ENCODE measurements at places on chromosomes 2 and 18.

DNA sequence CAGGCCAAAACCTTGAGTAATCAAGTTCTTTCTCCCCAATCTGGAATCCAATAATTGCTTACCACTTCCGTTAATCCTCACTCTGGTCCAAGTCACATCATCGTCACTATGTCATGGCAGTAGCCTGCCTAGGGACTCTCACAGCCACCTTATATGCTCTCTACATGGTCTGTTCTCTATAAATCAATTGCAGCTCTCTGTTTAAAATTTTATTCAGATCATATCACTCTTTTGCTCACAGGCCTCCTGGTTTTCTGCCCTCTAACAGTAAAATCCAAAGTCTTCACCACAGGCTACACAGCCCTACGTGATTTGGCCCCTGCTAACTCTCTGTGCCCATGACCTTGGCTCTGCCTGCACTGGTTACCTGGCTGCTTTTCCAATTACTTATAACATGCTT is 188.7 kb downstream of the STK39 start:
- no peaks in the 10 kb centered on the region for H3K36me3 ChIP-seq
- H3K4me3 ChIP-seq = no peak overlapping the region
- H3K27me3 ChIP-seq = no peaks in the 10 kb centered on the region
- H3K27ac ChIP-seq = no peak overlapping the region
- H3K4me1 ChIP-seq = no peaks in the 10 kb centered on the region

DNA sequence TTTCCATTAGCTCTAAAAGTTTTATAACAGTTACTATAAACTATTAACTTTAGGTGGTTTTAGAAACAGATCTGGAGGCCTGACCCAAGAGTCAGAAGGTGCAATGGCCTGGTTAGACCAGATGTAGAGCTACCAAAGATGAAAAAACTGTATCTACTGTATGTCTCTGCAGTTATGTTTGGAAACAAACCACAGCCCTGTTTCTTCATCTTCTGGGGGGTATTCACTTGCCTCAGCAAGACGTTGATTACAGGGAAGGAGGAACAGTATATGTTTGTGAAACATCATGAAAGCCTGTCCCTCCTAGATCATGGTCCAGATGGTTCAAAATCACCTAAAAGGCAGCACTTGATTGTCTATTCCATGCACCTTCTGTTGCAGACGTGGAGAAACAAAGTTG is 220.2 kb downstream of the SUCLG1 start:
- no peaks in the 10 kb centered on the region for H3K27me3 ChIP-seq
- no peak overlapping the region for H3K4me3 ChIP-seq
- H3K27ac ChIP-seq = no peak overlapping the region
- DNase-seq = no peak
- H3K4me1 ChIP-seq = no peaks in the 10 kb centered on the region

DNA sequence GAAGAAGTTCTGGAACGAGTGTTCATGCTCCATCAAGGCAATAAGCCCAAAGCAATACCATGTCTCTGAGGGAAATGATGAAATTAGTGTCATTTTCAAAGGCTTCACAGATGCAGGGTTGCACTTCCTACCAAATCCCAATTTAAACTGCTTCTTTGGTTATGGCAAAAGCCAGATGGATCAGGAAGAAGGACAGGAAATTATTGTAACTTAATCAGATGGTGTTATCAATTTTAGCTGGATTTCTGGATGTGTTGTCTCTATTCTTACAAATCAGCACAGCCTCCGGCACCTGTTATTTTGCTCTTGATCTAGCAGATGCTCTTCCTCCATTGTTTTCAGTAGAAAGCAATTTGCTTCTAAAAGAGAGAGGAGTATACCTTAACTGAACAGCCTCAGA is 693.4 kb downstream of the SOCS6 start:
- no peaks in the 10 kb centered on the region for H3K27me3 ChIP-seq
- no peak for DNase-seq
- H3K4me1 ChIP-seq = no peaks in the 10 kb centered on the region

- no peaks in the 10 kb centered on the region for H3K27me3 ChIP-seq
- H3K4me3 ChIP-seq = no peak overlapping the region
- no peaks in the 10 kb centered on the region for H3K36me3 ChIP-seq
- DNase-seq = no peak
- H3K27ac ChIP-seq = no peak overlapping the region
Measured at GRCh38 chr18:75129717-75130477, 79.0 kb downstream of the PTGR3 start.

GRCh38 chr2:233211548-233211895 is 40.0 kb upstream of the ATG16L1 start:
- no peak for DNase-seq
- H3K27ac ChIP-seq = peak overlapping the region; percentile 8
- H3K27me3 ChIP-seq = no peaks in the 10 kb centered on the region
- H3K4me1 ChIP-seq = peaks cover 11% of the 10 kb centered on the region

DNA sequence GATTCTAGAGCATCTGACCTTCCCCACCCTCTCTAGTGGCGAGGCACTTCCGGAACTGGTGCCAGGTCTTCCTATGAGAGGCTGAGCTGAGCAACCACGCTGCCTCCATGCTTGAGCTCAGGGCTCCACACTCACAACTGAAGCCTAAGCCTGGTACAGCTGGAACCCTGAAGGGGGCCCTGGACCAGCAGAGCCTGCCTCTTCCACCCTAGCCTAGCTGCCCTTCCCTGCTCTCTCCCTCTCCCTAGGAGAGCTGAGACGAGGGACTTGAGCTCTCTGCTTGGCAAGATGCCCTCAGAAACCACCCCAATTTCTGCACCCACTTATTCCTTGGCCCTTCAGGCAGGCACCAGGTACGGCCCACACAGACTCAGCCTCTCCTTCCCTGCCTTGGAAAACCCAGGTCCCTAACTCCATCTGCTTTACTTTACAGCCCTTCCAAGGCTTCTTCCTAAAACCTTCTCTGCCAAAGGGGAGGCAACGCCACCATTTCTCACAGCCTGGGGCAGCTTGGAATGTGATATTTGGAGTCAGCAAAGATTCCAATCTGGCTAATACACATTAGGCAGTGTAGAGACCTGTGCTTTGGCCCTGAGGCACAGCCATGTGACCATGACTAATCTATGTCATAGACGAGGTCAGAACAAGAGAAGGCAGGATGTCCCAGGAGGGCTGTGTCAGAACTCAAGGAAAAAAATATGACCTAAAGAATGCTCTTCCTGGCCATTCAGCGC is 18.8 kb downstream of the COX7A2L start:
- no peaks in the 10 kb centered on the region for H3K36me3 ChIP-seq
- no peak overlapping the region for H3K4me3 ChIP-seq
- peak; percentile 49 for DNase-seq

GRCh38 chr2:11239147-11239546 is 83.9 kb downstream of the SLC66A3 start:
- H3K27ac ChIP-seq = no peak overlapping the region
- no peak for DNase-seq
- H3K36me3 ChIP-seq = no peaks in the 10 kb centered on the region
- H3K4me1 ChIP-seq = no peaks in the 10 kb centered on the region
- H3K27me3 ChIP-seq = no peaks in the 10 kb centered on the region

DNA sequence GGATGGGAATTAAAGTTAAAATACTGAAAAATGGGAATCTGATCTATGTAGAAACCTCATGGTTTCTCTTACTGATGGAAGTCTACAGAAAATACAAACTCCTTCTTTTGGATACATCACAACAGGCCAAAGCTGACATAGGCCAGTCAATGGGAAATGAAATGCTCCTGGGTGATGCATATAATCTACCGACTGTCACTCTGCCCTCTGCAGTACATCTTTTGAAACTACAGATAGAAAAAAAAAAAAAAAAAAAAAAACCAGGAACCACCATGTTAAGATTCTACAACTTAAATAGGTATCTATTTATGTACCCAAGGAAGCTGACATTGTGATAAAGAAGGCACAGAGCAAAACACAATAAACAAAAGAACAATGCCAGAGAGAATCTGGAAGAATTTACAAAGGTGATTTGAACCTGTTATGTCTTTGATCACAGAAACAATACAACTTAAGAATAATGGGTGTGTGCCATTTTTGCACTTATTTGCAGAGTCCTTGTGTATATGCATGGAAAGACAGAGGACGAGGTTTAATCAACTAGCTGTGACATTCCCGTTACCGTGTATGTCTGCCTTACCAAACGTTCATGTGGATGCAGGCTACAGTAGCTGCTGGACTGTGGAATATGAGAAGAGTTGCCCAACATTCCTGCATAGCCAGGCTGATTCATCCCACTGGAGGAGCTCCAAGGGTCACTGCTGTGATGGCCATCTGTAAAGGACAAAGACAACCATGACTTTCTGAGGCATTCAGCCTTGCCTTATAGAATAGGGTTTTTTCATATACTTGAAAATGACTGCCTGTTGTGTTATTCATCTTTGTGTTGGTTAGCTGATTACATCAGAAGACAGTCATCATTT is 312.7 kb downstream of the TCF4 start:
- no peaks in the 10 kb centered on the region for H3K36me3 ChIP-seq
- no peaks in the 10 kb centered on the region for H3K4me1 ChIP-seq
- no peak overlapping the region for H3K27ac ChIP-seq
- no peaks in the 10 kb centered on the region for H3K27me3 ChIP-seq
- no peak overlapping the region for H3K4me3 ChIP-seq
- DNase-seq = no peak

DNA sequence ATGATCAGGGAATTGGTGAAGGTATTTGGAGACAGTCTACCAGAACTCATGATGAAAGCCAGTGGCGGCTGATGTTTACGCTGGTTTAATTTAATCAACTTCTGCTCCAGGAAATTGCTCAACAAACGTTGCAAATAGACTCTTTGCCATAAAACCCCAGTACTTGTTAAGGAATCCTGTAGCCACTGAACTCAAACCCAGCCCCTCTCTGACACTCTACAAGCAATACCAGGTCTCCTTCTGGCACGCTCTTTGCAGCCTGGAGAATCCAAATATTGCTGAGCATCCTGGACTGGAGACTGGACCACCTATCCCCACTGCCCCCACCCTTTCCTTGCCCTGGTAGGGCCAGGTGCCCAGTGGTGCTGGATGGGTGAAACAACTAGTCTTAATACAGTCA is 308.2 kb downstream of the FBXO15 start:
- H3K4me1 ChIP-seq = no peaks in the 10 kb centered on the region
- no peak for DNase-seq
- H3K27me3 ChIP-seq = no peaks in the 10 kb centered on the region
- H3K4me3 ChIP-seq = no peak overlapping the region
- H3K36me3 ChIP-seq = no peaks in the 10 kb centered on the region

DNA sequence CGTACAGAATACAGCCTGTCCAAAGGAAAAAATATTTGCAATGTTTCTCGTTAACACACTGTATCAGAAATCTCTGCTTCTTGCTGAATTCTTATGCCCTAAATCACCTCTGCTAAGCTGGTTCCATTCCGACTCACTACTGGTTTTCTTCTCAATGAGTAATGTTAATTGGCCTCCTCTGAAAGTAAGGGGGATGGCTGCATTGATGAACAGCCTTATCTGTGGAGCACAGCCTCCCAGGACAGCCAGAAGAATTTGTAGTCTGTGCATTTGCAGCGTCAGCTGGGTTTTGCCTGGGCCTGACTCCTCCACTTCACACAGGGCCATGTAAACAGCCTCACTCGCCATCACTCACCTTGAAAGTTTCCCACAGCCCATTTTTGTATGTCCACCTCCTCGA is 127.7 kb downstream of the RNF152 start:
- no peak overlapping the region for H3K4me3 ChIP-seq
- DNase-seq = no peak
- H3K27me3 ChIP-seq = no peaks in the 10 kb centered on the region

DNA sequence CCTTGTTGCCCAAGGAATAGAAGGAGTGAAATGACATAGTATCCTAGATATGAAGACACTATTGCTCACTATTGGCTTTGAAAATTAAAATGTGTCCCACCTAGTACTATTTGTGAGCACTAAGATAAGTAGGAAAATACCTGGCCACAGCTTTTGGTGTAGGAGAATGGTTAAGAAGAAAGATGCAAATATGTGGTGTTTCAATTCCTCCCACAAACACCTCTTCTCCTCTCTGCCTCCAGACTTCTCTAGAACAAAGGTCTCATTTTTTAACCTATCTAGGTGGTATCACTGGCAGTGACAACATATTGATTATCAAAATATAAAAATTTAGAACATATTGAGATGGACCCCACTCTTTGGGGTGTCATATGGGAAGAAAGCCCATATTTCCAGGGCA is 929.9 kb upstream of the FANCL start:
- H3K4me1 ChIP-seq = no peaks in the 10 kb centered on the region
- H3K27me3 ChIP-seq = no peaks in the 10 kb centered on the region
- DNase-seq = no peak
- H3K27ac ChIP-seq = no peak overlapping the region

DNA sequence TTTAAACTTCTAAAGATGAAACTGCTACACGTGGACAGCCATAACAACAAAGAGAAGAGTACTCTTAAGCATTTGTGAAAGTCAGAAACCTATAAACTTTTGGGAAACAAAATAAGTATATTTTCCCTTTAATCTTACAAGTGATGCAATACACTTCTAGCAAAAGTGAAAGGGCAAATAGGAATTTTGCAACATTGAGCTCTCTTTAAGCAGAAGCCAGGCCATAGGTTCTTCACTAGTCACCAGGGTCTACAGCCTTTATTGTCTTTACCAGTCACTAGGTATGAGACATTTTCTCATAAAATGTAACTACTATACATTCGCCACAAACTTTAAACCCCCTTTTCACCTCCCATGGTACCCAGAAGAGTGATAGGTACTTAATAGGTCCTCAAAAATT is 37.5 kb downstream of the SCN1A start:
- H3K27me3 ChIP-seq = no peaks in the 10 kb centered on the region
- H3K4me3 ChIP-seq = no peak overlapping the region
- no peak overlapping the region for H3K27ac ChIP-seq
- H3K4me1 ChIP-seq = no peaks in the 10 kb centered on the region
- no peaks in the 10 kb centered on the region for H3K36me3 ChIP-seq

- no peak overlapping the region for H3K27ac ChIP-seq
- no peak overlapping the region for H3K4me3 ChIP-seq
Measured at GRCh38 chr2:904246-905024, 46.2 kb upstream of the SNTG2 start.

- DNase-seq = no peak
- no peaks in the 10 kb centered on the region for H3K36me3 ChIP-seq
- no peaks in the 10 kb centered on the region for H3K27me3 ChIP-seq
- H3K27ac ChIP-seq = peak overlapping the region; percentile 14
Measured at GRCh38 chr18:63187791-63188460, 131.6 kb downstream of the BCL2 start.

- no peaks in the 10 kb centered on the region for H3K36me3 ChIP-seq
- no peak overlapping the region for H3K27ac ChIP-seq
- H3K27me3 ChIP-seq = no peaks in the 10 kb centered on the region
- no peaks in the 10 kb centered on the region for H3K4me1 ChIP-seq
- no peak overlapping the region for H3K4me3 ChIP-seq
Measured at GRCh38 chr18:41343808-41344207, 611.2 kb upstream of the PIK3C3 start.

- H3K36me3 ChIP-seq = no peaks in the 10 kb centered on the region
- no peak for DNase-seq
- H3K27me3 ChIP-seq = no peaks in the 10 kb centered on the region
- H3K27ac ChIP-seq = peak overlapping the region; percentile 90
Measured at GRCh38 chr18:79738041-79738461, 58.4 kb downstream of the CTDP1 start.

- H3K4me3 ChIP-seq = no peak overlapping the region
- H3K27ac ChIP-seq = no peak overlapping the region
- no peak for DNase-seq
Measured at GRCh38 chr18:35624146-35624545, 42.6 kb downstream of the GALNT1 start.

GRCh38 chr18:79950515-79951341 is 725 bp downstream of the SLC66A2 start:
- H3K4me3 ChIP-seq = peak overlapping the region; percentile 98
- no peaks in the 10 kb centered on the region for H3K36me3 ChIP-seq
- DNase-seq = peak; percentile 51
- peak overlapping the region; percentile 95 for H3K27ac ChIP-seq
- H3K27me3 ChIP-seq = no peaks in the 10 kb centered on the region
